ENCODE measurements at places on chromosomes 6 and 20.

DNA sequence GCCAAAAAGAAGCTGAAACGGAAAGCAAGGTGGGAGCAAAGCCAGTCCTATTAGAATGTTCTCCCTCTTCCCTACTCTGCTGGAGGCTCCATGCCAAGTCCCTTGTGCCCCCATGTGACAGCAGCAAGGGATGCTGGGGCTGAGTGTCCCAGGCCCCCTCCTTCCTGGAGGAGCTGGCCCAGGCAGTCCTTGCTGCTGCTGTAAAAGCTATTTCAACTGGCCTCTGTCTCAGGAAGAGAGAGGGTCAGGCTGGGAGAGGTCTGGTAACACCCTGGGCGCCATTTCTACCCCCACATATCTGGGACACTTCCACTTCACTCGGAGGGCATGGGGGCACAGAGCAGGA is 25.0 kb downstream of the TTBK1 start:
- DNase-seq = no peak

GRCh38 chr20:49865559-49865958 is 49.8 kb downstream of the SPATA2 start:
- no peak for DNase-seq

DNA sequence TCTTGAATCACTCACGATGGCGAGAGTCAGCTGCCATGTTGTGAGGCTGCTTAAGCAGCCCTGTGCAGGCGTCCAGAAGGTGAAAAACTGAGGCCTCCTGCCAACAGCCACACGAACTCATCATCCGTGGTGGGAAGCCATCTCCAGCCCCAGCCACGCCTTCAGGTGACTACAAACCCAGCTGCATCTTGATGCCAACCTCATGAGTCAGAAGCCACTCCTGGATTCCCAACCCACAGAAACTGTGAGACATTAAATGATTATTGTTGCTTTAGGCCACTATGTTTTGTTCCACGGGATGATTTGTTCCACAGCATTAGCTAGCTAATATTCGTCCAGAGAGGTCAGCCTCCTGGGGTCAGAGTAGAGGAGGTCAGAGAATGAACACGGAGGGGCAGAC is 80.5 kb downstream of the SNX5 start:
- DNase-seq = no peak

DNA sequence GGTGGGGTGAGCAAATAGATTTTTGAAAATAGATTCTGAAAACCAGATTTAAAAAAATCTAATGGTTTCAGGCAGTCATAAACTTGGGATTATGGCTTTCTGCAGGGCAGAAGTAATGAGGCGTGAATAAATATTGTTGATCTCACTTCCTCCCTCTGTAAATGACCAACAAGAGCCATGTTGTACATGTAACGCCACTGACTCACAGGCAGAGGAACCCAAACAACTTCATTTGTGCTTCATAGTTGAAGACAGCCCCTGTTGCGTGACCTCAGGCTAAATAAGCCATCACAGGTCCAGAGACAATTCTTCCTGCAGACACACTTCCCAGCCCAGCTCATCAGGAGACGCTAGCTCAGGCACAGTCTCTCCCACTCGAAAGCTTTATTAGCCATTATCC is 59.1 kb upstream of the F13A1 start:
- DNase-seq = no peak

DNA sequence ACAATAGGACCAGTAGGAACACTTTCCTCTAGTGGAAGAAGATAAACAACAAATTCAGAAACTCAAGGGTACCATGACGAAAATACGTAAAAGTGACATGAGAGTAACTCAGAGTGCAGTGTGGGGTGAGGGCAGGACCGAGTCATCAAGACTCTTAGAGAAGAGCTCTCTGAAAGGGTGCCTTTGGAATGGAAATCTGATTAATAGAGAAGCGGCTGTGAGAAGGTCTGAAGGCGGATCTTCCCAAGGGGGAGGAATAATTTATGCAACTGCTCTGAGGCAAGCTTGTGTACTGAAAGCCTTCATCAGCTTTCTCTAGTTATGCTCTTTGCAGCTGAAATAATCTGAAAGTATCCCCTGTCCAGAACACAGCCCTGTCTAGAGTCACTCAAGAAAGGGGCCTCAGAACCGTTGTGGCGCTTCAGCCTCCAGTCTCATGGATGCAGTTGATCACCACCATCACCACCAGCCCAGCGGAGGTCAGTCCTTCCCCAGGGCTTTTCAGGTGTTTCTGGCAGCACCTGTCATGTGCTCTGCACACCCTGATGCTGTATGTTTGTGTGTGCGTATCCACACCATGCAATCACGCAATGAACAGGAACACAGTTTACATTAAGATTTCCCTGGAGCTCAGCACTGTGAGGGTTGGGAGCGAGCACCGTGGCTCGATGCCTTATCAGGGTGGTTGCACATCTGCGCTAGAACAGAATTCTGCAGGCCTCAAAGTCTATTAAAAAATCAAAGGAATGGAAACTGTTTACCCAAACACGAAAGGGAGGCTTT is 396.5 kb downstream of the SMOC2 start:
- DNase-seq = no peak

DNA sequence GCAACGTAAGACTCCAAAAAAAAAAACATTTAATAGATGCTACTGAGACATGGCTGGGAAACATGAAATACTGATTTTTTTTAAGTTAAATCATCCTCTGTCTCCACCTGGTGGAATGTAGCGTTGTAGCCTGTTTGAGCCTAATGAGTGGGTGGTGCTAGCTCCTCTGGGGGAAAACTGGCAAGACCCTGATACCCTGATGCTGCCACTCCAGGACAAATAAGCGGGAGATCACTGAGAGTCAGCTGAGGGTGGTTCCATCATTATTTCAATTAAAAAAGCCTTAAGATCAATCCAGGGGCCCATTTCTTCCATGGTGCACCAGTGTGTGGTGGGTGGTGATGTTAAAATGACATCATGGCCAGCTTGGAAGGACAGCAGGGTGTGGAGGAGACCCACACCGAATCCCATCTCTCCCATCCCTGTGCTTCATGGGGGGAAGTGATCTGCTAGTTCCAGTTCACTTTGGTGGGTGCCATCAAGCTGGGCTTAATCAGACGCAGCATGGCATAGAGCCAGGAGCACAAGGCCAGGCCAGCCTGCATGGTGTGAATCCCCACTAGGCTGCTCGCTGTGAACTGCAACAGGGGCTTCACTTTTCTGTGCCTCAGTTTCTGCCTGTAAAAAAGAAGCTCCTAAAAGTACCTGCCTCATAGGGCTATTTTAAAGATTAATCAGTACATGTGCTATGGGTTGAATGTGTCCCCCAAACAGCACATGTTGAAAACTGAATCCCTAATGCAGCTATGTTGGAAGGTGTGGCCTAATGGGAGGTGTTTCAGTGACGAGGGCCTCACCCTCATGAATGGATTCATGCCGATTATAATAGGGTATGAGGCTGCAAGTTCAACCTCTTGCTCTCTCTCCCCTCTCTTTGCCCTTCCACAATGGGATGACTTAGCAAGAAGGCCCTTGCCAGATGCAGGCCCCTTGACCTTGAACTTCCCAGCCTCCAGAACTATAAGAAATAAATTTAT is 13.0 kb upstream of the MRPS10 start:
- DNase-seq = no peak

- no peak for DNase-seq
Measured at GRCh38 chr6:124674042-124674441, 288.2 kb upstream of the RNF217 start.

- no peak for DNase-seq
Measured at GRCh38 chr6:42093582-42094329, 43.4 kb downstream of the TAF8 start.

GRCh38 chr6:134840086-134840867 is 109.6 kb downstream of the ALDH8A1 start:
- DNase-seq = no peak

GRCh38 chr6:91654357-91654756 is 1067.5 kb upstream of the MAP3K7 start:
- no peak for DNase-seq

DNA sequence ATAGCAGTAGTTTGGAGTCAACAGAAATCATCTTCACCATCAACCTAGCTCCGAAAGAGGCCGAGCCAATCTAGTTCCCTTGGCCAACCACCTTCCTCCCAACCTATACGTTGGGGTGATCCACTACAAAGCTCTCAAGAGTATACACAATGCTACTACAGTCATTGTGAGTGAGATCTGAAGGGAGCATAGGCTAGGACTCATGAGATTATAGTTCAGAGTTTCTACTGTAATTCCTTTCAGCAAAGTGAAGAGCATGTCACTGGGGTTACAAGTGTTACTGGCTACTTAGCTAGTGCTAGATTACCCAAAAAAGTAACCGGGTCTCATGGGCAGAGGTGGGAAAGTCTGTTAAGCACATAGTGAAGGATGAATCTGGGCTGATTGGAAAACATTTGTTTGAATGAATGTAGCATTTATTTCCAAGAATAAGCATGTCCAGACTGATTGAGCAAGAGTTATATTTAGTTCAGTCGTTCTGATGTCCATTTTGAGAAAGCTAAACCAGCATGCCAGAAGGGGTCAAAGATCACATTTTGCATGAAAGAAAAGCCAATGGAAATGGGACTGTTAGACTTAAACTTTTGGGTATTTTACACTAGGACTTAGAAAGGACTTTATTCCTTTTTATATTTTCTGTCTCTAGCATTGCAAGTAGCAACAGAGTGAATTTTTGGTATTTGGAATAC is 10.5 kb upstream of the ESR1 start:
- DNase-seq = no peak

DNA sequence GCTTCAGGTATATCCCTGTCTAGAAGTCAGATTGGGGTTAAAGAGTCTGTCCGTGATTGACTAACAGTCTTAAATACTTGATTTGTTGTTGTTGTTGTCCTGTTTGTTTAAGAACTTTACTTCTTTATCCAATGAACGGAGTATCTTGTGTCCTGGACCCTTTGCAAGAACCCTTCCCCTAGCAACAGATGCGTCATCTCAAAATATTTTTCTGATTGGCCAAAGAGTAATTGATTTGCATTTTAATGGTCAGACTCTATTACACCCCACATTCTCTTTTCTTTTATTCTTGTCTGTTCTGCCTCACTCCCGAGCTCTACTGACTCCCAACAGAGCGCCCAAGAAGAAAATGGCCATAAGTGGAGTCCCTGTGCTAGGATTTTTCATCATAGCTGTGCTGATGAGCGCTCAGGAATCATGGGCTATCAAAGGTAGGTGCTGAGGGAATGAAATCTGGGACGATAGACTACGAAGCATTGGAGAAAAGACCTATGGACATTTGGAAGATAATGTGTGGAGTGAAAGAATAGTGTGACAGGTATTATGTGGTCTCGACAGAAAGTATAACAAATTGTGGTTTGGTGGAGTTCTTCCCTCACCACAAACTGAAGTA is at the start of gene HLA-DRA:
TSS of gene HLA-DRA (plus strand) at position 286 of the 613 bp plus-strand sequence. CDS start at position 350, 64 bp downstream.
- no peak for DNase-seq

DNA sequence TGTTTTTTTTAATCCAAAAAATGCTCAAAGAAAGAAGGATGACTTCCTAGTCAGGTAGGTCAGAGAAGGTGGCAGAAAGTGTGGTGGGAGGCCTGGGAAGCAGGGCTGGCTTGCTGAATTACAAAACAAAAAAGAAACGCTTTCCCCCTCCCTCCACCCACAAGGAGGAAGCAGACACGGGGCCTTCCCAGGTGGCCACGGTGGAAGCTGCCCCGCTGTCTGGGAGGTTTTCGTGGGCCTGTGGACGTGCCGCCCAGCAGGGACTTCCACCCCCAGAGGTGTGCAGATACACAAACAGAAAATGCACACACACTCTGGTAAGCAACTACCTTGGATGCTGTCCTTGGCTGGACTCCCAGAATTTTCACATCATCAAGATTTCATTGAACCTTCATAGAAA is 198.2 kb upstream of the CDH4 start:
- no peak for DNase-seq

DNA sequence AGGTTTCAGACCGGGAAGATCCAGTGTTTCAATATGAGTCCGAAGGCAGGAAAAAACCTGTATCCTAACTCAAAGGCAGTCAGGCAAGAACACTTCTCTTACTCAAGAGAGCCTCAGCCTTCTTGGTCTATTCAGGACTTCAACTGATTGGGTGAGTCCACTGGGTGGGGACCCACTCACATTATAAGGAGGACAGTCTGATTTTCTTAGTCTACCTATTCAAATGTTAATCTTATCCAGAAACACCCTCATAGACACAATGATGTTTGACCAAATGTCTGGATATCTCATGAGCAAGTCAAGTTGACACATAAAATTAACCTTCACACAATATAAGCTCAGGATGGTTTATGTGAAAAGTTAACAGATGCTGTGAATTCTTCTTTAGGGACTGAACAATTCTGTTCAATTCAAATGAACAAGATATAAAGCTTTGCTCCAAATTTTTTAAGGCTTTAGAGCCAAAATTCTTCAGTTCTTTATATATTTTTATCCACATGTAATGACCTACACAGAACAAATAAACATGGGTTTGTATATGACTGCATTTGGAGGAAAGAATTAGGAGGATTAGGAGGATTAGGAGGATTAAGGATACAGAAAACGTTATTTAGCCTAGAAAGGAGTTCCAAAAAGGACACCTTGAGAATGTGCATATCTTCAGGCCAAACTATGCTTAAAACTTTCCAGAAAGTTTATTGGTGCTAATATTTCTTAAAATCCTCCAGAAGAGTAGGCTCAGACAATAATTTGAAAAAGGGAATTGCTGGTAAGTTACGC is 35.3 kb upstream of the LAMA2 start:
- no peak for DNase-seq

GRCh38 chr6:155795173-155795796 is 339.6 kb upstream of the NOX3 start:
- no peak for DNase-seq

GRCh38 chr20:45611054-45611453 is 18.5 kb upstream of the WFDC10A start:
- no peak for DNase-seq

DNA sequence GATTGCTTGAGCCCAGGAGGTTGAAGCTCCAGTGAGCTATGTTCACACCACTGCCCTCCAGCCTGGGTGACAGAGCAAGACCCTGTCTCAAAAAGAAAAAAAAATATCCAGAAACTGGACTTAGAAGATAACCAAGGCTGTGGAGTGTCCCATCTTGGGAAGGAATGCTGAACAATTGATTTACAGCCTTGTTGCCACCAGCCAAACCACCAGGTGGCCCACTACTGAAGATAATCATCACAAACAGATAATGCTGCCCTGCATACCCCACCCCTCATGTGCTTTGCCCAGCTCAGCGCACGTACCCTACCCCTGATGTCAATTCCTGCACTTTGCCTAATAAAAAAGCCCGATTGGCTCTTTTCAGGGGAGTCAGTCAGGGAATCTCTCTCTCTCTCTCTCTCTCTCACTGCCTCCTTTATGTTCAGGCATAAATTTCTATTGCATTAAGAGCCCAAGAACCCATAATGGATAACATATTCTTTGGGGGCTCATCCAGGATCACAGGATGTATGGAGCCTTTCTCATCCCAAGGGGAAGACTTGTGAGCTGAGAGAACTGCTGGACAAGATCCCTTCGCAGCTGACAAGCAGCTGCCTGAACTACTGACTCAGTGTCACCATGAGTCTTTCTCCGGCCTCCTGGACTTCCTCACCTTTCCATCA is 166.4 kb downstream of the CD24 start:
- DNase-seq = no peak

- DNase-seq = no peak
Measured at GRCh38 chr6:109977791-109978173, 329 bp upstream of the GPR6 start.

GRCh38 chr6:102679865-102680264 is 1286.4 kb downstream of the GRIK2 start:
- no peak for DNase-seq

Data from thoracic aorta (tissue), 2 donors.